ENCODE measurements at places on chromosomes 5 and 9.

GRCh38 chr5:164680216-164680615 is 1174.8 kb downstream of the MAT2B start:
- DNase-seq: no peak

- no peak for DNase-seq
Measured at GRCh38 chr5:53464722-53465121, 15.7 kb upstream of the FST start.

DNA sequence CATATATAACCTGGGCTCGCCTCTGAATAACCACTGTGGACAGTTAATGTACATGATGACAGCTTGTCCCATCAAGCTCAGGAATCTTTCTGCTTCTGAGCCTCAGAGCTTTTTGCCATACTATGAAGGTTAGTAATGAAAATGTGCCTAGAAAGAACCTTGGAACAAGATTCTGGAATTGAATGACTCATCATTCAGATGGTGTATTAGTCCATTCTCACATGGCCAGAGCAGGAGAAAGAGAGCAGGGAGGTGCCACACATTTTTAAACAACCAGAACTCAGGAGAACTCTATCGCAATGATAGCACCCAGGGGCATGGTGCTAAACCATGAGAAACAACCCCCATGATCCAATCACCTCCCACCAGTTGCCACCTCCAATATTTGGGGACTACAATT is 542.1 kb downstream of the PRR16 start:
- DNase-seq: no peak

GRCh38 chr5:158294701-158295100 is 435.8 kb upstream of the CLINT1 start:
- no peak for DNase-seq

DNA sequence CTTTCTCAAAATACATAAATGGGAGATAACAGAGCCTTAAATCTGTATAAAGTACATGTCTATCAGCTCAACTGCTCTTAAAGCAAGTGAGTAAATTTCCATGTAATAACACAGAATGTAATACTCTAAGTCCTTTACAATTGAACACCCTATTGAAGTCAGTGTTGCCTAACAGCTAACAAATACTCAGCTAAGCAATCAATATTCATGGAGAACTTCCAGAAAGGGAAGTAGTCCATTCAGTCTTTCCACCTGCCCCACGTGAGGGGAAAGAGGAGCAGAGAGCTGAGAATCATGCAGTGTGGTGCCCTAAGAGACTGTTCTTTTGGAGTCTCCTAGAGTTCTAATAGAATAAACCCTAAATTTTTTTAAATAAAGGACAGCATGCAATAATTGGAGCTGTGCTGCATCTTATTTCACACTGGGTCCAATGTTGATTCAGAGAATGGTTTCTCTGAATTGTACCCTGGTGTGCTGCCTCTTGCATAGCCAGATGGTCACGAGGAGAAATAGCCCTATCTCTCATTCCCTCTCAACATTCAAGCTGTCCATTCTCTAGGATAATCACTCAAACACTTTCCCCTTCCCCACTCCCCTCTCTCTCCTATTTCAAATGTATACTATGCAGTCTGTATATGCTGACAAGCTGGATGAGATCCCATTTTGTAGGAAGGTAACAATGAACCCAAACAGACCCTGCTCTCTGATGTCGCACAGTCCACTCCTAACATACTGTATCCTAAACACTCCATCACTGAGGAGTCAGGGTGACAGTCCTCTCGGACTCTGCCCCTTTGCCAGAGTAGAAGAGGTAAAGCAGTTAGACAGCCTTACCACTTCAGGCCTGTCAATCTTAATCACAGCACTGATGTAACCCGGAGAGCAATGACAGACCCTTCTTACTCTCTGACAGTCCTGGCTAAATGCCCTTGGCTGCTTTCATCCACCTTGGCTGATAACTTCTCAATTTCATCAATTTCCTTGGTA is 134.8 kb downstream of the EPB41L4A start:
- DNase-seq: no peak

DNA sequence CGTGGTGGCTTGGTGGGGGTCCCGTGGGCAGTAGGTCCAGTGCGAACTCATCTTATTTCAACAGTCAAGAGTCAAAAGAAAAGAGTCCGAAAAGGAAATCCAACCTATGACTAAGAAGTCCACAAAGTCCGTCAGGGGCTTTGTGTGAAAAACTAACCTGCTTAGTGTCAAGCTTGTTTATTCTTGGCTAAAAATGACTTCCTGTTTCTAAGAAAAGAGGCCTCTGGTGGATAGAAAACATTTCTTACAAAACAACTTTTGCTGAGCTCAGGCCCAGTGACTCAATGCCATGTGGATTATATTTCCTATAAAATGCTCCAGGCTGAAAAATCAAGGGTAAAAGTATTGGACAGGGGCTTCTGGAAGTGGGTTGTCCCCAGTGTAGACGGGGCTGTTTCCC is 105.9 kb downstream of the GADD45G start:
- no peak for DNase-seq

- peak; percentile 94 for DNase-seq
Measured at GRCh38 chr5:31638748-31639418, at the start of gene PDZD2. PDZD2 (plus strand) TSS chr5:31639131.

GRCh38 chr9:121059513-121059912 is 9.4 kb upstream of the C5 start:
- no peak for DNase-seq

DNA sequence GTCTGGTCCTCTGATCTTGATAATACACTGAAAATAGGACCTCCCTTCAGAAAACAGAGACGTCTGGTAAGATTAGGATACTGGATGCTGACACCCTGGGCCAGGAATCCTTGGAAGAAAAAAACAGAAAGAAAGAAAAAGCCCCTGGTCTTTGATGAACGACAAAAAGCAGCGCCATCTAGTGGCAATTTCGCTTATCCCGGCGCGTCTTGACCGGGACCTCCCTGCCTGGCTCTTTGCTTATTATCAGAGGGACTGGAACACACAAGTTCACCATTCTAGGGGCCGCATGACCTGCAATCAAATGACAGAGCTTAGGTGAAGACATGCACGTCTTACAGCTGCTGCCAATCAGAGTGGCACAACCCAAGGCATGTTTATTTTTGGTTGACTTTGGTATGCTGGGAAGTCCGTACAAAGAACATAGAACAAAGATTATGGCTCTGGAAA is 114.9 kb upstream of the NFIB start:
- DNase-seq: peak; percentile 91

GRCh38 chr5:428219-428618 is 14.8 kb upstream of the EXOC3 start:
- no peak for DNase-seq

GRCh38 chr5:116401576-116401975 is 173.0 kb downstream of the SEMA6A start:
- DNase-seq: no peak

DNA sequence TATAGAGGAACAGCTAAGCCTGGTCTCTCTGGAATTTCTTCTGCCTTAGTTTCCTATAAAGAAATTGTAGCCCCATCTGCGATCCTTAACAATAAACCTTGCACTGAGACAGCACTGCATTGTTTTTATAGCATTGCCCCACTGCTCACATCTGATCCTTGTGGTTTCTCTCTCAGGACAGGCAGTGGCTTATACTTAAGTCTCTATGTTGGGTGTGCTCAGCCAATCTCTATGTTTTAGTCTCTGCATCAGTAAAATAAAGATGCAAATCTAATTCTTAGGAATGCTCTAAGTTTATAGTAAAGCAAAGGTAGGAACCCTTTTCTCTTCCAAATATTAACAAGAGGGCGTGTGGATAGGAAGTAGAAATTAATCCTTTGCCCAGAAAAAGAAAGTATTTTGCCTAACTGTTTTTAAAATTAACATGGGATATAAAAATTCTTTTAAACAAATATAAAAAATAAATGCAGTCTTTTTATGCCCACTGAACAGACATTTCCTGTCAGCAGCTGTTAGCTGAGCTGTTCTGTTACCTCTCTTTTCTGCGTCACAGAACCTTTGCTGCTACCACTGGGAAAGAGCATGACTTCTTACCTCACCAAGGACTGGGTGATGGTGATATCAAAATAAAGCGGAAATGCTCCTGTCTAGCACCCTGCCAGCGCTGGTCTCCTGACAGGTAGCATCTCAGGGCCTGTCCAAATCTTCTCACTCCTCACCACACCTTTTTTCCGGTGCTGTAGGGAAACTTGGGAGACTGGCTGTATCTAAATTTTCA is 29.5 kb downstream of the MRPS27 start:
- no peak for DNase-seq

GRCh38 chr9:77597057-77597456 is 51.1 kb downstream of the GNA14 start:
- no peak for DNase-seq

DNA sequence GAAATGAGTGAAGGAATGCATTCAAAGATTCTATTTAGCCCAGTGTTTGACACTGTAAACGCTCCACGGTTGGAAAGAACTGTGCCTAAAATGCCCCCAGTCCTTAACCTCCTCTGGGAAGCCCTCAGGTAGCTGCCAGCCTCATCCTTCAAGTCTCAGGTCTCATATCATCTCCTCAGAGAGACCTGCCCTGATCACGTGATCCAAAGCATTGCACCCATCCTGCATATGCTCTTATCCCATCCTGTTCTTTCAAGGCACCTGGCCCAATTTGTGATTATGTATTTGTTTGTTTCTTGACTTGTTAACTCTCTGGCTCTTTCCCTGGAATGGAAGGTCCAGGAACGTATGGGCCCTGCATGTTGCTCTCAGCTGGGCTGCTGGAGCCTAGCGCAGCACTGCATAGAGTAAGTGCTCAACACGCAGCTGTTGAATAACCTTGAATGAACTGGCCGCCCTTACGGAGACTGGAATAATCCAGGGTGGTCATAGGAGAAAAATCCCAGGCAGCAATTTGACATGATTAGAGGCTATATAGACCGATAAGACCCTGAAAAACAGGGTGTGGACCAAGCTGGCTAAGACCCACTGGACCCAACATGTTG is 8.7 kb downstream of the C1QTNF2 start:
- DNase-seq: no peak

GRCh38 chr5:160229190-160229742 is at the start of gene FABP6:
FABP6 (plus strand) TSS chr5:160229506; CDS start chr5:160229558, 52 bp downstream.
- no peak for DNase-seq

- DNase-seq: peak; percentile 83
Measured at GRCh38 chr5:174751154-174752000, 27.0 kb downstream of the MSX2 start.

DNA sequence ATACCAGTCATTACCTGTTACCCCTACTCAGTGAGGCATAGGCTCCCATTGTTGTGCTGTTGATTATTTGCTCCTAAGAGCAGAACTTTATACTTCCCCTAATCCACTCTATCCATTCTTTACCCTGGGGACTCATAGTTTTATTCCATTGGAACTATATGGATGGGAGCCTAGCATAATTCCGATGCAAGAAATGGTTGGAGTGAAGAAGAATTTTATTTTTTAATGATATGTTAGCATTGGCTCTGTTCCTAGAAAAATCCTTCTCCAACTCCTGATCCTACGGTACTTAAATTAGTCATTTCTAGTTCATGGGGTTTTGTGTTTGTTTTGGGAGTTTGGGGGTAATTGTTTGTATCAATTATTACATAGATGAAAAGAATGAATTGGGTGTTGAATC is 191.5 kb downstream of the GOLPH3 start:
- no peak for DNase-seq

GRCh38 chr5:123278284-123278683 is 144.9 kb downstream of the CEP120 start:
- DNase-seq: no peak

DNA sequence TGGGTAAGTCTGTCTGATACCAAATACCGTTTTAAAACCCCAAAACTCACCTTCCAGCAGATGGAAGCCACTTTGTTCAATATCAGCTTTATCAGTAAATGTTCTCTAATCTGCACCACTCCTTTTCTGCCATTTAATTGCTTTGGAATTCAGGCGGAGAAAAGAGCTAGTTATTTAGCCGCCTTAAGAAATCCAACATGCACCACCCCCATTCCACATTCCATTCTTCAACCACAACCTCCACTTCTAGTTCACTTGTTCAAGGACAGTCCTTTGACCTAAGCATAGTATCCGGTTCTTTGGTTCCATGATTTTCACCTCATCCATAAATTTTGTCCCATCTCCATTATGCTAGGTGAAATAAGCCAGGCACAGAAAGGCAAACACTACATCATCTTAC is 240.1 kb downstream of the DNAH5 start:
- DNase-seq: no peak

- no peak for DNase-seq
Measured at GRCh38 chr5:156477196-156477595, 150.2 kb downstream of the SGCD start.

- peak; percentile 53 for DNase-seq
Measured at GRCh38 chr9:108671176-108671575, 184.6 kb downstream of the ACTL7B start.

GRCh38 chr5:55044175-55044574 is 20.1 kb downstream of the GZMK start:
- DNase-seq: no peak

DNA sequence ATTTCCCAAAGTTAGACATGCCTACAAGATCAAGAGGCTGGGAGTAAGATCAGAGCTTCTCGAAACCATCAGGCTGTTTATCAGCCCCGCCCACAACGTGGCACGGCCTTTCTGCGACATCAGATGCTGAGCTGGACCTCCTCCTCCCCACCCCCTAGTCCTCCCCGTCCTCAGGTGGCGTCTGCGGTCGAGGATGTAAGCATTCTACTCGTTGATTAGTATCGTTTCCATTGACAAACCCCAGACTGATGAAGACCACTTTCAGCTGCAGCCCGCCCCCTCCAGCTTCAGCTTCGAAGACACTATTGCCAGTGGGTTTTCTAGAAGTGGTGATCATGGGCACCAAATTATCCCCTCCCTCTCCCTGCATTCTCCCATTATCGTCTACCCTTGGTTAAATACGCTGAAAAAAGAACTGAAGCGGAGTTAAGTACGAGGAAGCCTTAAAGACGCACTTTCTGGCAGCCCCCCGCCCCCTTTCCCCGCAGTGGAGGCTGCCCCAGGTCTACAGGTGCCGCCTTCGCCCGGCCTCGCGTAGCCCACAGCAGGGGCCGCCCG is 1.1 kb downstream of the PPIC start:
- DNase-seq: peak; percentile 69

DNA sequence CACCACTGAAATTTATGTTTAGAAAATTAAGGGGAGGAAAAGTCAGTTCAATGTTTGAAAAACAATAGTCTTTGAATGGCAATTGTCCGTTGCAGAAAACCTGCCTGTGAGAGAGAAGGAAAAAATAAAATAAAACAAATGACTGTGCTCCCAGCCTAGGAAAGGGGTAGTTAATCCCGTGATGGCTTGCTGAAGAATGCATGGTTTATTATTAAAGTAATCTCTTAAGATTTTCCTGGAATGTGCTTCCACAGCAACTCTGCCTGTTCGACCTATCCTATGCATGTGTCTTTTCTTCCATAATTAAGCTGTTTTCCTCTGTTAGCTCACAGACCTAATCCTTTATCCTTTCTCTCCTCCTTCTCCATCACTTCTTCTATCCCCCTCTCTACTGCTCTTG is 2.4 kb upstream of the DAB2 start:
- DNase-seq: peak; percentile 11

Measured in neural progenitor cell (in vitro differentiated cells).